ENCODE measurements at places on chromosomes 16 and 17.

DNA sequence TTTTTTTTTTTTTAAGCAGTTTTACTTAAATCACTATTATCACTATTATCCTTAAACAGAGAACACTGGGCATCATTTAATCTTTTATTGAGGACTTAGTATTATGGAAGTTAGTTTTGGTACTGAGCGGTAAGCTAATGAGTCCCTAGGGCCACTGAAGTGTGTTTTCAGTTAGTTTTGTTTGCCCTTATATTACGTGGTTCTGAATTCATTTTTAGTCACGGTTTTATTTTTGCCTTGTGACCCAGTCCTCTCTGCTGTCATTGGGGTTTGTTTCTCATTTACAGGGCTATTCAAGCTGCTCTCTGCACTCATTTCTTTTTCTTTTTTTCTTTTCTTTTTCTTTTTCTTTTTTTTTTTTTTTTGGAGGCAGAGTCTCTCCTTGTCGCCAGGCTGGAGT, 17.3 kb downstream of the RABEP1 start:
- DNase-seq: peak; percentile 61

DNA sequence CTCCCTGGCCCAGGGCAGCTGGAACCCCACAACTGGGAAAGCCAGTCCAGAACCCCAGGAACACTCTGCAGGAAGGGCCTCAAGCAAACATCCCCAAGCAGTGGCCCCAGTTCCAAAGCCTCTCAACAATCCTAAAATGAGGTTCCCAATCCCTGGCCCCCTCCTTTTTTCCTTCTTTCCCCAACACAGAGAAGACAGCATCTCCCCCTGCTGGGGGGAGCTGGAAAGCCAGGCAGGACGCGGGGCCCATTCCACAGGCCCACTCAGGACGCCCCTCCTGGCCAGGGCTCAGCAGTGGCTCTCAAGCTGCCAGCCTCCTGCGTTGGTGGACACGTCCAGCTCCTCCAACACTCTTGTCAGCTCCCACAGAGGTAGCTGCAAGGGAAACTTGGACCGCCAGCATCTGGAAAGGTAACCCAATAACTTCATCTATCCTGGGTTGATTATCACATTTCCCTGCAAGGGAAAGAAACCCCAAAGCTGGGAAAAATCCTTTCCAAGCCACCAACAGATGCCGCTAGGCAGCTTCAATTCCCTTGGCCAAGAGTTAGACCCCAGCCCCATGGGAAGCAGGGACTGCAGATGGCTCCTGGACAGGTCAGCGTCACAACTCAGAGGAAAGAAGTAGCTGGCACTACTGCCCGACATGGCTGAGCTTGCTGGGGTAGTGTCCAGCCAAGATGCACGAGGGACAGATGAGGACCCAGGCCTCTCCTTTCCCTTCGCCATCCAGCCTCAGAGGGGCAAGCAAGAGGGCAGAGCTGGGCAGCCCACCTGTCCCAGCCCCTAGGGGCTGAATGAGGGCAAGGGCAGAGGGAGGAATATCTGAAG, 7.6 kb downstream of the HDAC5 start:
- peak; percentile 48 for DNase-seq

DNA sequence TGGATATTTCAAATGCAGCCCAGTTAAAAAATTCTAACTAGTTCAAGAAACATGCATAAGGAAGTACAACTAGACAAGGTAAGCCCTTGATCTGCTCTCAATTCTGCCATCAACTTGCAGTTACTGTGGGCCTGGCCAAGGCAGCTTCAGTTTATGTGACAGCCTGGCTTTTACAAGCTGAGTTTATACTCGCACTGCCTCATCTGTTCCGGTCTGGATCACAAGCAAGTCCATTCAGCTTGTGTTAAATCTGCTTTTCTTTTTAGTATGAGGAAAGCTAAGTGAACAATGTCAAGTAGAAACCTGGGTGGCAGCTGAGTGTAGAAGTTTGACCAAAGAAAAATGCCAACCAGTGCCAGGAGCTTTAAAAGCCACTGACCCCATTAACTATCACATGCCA, 76.6 kb upstream of the CORO6 start:
- no peak for DNase-seq

DNA sequence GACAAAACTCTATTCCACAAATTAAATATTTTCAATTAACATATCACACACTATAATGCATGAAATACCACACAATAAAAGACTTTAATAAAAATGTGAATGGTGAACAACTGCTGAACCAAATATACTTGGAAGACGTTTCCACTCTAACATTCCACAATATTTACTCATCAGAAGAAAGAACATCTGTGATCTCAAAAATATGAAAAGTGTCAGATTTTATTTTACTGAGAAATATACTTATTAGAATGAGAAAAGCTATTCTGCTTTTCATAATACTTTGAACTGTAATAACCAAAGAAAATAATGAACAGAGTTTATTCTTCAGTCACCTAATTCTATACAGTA, 181.8 kb upstream of the AXIN2 start:
- peak; percentile 47 for DNase-seq

DNA sequence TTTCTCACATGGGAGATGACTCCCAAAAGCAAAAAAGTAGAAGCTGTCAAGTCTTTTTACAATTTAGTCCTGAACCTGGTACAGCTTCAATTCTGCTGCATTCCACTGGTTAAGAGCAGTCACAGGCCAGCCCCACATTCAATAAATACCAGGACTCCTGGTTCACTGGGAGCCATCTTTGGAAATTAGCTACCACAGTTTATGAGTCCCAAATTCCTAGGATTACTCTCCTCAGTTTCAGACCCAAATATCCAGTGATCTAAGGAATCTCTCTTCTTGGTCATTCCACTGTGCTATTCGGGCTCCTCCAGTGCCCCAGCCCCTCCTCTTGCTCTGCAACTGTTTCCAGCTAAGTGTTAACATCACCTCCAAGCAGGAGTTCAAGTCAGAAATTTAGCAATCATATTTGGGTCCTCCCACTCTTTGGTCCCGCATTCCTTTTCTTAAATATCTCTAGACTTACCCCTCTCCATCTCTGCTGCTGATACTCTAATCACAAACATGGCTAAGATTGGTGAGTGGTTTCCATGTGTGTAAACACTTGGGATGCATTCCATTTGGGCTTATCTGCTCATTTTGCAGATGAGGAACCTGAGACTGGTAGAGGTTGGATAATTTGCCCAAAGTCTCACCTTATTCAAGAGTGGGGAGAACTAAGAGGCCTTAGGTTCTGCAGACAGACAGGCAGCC, 9.6 kb upstream of the WIPF2 start:
- no peak for DNase-seq

- DNase-seq: no peak
Observed at GRCh38 chr16:83211711-83212110, 584.9 kb downstream of the CDH13 start.

- no peak for DNase-seq
Observed at GRCh38 chr17:6381526-6382465, 53.1 kb downstream of the AIPL1 start.

DNA sequence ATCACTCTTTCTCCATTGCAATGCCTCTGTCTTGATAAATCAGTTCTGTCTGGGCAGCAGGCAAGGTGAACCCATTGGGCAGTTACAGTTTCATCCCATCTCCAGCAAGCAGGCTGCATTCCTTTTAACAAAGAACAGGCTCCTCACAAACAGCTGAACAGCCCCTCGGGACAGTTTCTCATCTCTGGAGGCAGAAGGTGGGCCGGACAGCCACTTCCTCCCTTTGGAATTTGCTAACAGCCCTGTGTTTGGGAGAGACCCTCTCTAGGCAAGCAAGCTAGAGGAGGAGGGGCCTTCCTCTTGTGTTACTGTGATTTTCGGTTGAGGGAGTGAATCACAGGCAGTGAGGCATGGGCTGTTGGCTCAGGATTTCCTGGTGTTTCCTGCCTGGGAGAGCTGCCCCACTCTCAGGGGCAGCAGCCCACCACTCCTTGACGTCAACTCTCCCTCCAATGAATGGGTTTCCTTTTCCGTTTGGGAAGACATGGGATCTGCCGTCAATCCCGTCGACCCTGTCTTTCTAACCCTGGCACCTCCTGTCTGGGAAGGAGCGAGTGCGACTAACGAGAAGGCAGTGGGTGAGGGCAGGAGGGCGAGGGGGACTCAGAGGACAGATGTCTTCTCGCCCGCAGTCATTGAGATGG, 3.7 kb upstream of the PGS1 start:
- peak; percentile 91 for DNase-seq

DNA sequence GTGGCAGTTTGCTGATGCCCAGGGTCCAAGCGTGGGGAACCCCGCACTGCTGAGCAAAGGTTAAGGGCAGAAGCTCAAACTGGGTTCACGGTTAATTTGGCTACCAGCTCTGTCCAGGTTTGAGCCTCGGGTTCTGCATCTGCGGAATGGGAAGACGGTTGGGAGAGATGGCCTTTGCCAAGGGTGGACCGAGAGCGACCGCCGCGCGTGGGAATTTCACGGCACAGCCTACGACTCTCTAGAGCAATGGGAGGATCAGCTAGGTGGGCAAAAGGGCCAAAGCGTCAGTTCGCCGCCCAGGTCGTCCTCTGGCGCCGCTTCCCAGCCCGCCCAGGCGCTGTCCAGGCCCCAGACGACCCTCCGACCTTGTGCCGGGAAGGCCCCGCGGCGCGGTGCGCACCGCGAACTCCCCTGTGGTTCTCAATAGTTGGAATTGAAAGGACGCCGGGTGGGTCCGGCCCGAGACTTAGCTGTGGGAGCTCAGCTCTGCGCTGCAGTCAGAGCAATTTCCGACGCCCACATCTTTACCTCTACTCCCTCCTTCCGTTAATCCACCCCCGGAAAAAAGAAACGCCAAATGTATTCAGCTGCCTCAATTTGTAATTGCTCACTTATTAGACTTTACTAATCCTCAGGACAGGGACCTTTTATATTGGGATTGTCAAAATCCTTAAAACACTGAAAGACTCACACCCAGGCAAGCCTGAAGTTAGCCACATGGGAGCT, 2.5 kb upstream of the HS3ST3B1 start:
- peak; percentile 45 for DNase-seq

Data from fibroblast of mammary gland (primary cell).